ENCODE measurements at places on chromosomes 2 and 18. TPM values are rescaled to one million over a fixed set of nuclear protein-coding genes. Genes with fewer than 3 reads are reported as not detected.

- no peak for DNase-seq
Observed at GRCh38 chr2:117571590-117572349, 242.7 kb upstream of the DDX18 start.

GRCh38 chr2:37459095-37459981, 114.9 kb downstream of the QPCT start:
- no peak for DNase-seq

DNA sequence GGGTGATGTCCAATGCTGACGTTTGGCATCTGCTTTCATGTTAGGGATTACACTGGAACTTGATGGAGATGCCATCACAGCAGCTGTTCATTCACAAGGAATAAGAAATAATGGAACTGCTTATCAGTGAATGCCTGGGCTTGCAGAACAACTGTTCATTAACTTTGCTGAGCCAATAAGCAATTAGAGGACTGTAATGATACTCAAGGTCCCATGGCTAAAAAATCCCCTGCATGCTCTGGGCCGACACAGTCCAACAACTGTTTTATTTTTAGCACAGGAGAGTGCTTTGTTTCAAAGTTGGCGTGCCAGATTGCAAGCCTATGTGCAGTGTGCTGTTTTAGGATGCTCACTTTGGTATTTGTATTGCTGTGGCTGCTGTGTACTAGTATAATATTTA, 408.0 kb upstream of the RGPD4 start:
- DNase-seq = no peak

DNA sequence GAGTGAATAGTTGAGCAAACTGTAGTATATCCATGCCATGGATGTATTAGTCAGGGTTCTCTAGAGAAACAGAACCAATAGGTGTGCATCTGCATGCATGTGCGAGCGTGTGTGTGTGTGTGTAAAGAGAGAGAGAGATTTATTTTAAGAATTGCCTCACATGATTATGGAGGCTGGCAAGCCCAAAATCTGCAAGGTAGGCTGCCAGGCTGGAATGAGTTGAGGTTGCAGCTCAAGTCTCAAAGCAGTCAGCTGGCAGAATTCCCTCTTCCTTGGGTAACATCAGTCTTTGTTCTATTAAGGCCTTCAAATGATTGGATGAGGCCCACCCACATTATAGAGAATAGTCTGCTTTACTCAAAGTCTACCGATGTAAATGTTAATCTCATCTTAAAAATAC, 187.8 kb downstream of the ANAPC1 start:
- DNase-seq = no peak

DNA sequence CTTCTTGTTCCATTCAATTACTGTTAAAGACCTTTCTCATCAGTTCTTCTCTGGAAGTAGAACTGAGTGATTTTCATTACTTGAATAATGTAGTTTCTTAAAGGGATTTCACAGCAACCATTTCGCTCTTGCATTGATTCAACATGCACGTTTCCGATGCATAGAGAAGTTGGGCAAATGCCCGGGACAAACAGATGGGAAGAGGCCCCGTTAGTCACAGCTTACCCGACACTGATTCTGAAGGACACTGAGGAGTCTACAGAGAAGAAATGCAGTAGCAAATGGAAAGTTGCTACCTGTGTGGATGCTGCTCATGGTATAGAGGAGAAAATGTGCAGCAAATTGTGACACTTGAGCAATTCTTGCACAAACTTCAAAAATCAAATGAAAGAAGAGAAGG, 32.3 kb upstream of the GCG start:
- no peak for DNase-seq

DNA sequence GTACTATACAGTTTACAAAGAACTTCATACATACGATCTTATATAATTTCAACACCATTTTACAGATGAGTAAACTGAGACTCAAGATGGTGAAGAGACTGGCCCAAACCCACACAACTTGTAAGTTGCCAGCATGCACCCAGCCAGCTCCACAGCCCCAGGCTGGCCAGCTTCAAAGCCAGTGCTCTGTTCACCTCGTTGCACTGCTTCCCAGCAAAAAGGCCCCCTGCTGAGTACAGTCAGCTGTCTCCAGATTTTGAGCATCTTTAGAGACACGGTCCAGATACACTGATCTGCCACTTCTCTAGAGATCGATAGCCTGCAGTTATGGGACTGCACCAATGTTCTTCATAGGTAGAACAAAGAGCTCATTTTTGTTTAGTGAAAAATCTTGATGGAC, 257.2 kb upstream of the CHAC2 start:
- no peak for DNase-seq

DNA sequence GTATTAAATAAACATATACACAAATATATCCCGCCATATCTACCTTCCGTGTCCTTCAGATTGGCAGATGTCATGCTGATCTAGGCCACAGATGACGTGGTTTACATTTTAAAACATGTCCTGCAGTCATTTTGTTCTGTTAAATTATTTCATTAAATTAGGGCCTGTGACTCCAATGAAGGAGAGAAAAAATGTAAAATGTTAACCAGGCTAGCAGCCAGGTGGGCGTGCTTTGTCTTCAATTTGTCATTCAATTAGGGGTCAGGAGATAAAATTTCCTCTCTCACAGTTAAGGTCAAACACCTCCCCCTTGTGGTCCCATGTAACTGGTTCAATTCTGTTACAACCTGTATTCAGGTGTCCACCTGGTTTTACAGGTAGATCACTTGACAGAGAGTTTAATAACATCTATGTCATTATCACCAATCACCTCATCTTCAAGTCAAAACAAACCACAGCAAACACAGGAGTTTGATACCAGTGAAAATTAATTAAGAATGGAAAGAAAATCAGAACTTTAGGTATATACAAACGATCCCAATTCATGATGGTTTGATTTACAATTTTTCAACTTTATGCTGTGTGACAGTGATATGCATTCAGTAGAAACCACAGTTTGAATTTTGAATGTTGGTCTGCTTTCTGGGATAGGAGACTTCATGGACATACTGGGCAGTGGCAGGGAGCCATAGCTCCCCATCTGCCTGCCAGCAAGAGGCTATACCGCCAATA, 339.4 kb downstream of the CMPK2 start:
- DNase-seq = no peak

DNA sequence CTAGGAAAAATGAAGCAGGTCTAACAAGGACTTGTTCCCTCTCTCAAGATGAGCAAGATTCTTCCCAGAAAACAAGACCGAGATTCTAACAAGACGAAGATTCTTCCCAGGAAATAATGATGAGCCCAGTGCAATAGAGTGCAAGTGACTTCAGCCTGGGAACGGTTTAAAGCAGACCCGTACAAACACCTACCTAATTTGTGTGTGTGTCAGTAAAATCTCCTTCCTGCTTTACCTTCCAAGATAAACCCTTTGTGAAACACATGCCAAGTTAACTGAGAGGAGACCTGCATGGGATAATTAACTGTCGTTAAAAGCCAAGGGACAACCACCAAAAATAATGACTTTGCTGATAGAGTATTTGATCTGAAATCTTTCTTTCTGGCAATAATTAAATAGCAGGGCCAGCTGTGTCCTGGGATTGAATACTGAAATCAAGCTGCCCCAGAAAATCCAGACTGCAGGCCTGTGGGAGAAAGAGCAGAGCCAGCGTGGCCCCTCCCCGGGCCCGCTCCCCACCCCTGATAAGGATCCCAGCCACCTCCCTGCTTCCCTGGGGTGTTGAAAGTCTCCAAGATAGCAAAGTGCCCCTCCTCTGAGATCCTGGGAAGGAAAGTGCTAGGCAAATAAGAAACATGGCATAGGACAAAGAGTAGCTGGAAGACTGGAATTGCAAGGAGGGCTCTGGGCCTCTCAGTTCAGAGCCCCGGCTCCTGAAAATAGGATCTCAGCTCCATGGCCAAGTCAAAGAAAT, 145.5 kb downstream of the CYP26B1 start:
- no peak for DNase-seq

GRCh38 chr2:74017223-74017622, 32.5 kb downstream of the TET3 start:
- no peak for DNase-seq

DNA sequence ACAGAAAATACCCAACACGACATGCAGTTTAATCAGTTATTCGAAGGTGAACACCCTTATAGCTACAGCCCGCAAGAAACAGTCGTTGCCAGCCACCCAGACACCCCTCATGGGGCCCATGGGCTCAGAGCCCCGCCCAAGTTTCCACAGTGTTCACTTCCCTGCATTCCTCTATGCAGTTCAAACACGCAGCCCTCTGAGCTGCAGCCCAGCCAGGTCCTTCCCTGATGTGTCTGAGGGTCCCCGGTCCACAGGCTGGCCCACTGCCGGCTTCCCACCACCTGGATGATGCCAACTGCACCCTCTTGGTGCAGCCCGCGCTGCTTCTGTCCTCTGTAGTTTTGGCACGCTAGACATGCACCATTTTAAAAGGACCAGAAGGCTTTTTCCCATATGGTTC, 87.4 kb downstream of the ZNF516 start:
- DNase-seq = no peak

DNA sequence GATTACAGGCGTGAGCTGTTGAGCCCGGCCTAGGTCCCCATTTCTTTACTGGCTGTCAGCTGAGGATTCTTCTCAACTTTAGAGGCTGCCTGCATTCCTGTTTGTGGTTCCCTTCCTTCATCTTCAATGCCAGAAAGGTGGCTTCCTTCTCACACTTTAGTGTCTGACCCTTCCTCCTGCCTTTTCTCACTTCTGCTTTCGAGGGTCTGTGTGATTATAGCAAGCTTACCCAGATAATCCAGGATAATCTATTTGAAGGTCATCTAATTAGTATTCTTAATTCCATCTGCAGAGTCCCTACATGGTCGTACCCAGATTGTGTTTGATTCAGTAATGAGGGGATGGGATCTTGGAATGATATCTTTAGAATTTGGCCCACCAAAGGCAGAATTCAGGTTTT, 157.4 kb downstream of the TANC1 start:
- DNase-seq = no peak

Gene UGT1A9
- not detected for total RNA-seq
